ENCODE measurements at places on chromosomes 1 and 21.
A peak's percentile ranks its signal among the peaks of the same experiment; 100 is the strongest.

DNA sequence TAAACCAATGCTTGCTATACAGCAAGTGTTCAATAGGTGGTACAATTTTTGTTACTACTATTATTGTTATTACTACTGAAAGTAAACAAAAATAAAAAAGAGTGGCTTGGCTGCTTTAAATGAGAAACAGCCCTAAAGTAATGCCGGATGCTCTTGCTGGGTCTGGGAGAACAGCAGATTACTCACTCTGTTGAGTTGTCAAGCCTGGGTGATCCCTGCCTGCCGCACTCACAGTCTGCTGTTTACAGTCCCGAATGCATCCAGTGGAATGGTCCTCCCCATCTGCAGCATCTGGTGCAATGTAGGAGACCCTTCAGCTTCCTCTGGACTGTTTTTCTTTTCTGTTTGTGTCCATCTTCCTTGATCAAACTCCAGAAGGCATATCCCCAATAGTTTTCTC is 102.7 kb upstream of the IVNS1ABP start:
- DNase-seq: no peak

GRCh38 chr1:105632342-105633196 is 1423.9 kb upstream of the PRMT6 start:
- no peak for DNase-seq

DNA sequence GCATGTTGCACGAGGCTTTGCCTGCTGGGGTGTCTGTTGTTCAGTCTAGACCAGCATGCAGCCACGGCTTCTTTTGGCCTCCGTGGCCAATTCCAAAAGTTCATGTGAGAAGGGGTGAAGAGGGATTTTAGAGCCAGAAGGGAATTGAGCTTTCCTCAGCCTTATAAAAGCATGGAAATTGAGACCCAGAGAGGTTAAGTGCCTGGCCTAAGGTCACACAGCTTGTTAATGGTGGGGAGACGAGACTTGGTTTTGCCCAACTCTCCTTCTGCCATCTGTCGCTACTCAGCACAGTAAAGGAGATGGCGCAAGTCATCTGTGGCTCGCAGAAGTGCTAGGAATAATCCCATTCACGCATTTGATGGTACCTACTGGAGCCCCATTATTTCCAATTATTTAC is 25.7 kb downstream of the ZBTB18 start:
- DNase-seq: no peak

- no peak for DNase-seq
Measured at GRCh38 chr1:203631946-203632345, 5.3 kb downstream of the ATP2B4 start.

- DNase-seq: peak; percentile 96
Measured at GRCh38 chr1:9835758-9836631, 12.2 kb upstream of the CLSTN1 start.

DNA sequence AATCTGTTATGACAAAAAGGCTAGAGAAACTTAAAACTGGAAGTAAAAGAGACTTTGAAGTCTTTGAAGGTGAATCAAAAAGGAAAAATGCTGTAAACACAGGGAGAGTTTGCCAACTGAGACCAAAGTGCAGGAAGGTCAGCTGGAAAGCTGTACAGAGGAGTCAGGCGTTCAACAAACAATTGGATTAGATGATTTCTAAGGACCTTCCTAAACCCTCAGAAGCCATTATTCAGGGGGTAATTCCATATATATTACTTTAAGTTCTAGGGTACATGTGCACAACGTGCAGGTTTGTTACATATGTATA is 156.8 kb downstream of the ZBTB18 start:
- no peak for DNase-seq

- peak; percentile 78 for DNase-seq
Measured at GRCh38 chr1:198575798-198576641, 35.5 kb upstream of the ATP6V1G3 start.

DNA sequence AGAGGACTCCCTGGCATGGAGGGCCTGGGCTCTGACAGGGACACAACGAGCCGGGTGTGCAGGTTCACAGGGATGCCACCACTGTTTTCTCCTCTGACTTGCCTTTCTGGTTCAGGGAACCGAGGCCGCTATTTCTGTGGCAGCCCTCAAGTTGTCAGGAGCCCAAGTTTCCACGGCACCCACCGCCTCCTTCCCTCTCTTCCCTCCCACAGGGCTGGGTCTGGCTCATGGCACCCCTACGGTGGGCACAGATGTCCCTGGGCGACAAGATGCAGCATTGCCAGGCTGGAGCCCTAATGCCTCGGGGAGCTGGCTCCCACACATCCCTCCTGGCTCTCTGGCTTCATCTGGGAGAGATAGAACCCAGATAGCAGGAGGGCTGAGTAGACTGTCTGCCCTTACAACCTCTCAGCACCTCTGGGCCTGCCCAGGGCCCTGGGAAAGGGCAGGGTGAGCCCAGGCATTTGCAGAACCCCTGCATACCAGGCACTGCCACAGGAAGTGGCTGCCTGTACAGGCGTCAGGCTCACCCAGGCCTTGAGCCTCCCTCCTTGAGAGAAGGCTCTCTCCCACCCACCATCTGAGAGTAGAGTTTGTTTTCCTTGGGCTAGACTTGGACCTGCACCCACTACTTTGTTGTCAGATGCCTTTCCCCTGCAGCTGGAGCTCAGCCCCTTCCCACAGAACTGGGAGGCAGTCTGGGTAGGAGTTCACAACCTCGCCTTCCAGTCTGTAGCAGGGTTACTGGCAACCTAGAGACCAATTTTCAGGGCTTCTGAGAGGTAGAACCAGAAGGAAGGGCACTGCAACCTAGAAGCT is 20.5 kb downstream of the KCNC4 start:
- no peak for DNase-seq

GRCh38 chr1:164673584-164674214 is 114.7 kb downstream of the PBX1 start:
- DNase-seq: no peak

- peak; percentile 78 for DNase-seq
Measured at GRCh38 chr1:8351693-8352470, 34.0 kb downstream of the SLC45A1 start.

GRCh38 chr1:231885209-231885854 is 258.7 kb downstream of the DISC1 start:
- no peak for DNase-seq

GRCh38 chr1:84944767-84945486 is 51.9 kb upstream of the LPAR3 start:
- peak; percentile 88 for DNase-seq

- DNase-seq: no peak
Measured at GRCh38 chr1:236705771-236706170, 19.5 kb downstream of the ACTN2 start.

- DNase-seq: no peak
Measured at GRCh38 chr1:241424480-241424971, 67.5 kb upstream of the RGS7 start.

DNA sequence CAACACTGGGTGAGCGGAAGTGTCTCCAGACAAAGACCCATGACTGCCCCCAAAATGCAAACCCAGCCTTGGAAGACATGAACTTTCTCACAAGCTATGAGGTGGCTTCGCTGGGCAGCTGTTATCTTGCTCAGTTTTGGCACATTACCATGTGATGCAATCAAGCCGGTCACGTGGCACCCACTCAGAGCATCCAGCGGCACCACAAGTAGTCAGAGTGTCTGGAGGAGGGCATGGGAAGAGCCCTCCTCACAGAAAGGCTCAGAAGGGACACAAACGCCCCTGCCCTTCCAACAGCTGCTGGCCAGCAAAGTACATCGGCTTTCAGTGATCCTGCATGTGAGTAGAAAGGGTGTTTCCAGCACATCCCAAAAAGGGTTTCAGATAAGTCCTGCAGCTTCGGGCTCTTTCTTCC is 145.5 kb upstream of the IRF2BP2 start:
- DNase-seq: peak; percentile 78

DNA sequence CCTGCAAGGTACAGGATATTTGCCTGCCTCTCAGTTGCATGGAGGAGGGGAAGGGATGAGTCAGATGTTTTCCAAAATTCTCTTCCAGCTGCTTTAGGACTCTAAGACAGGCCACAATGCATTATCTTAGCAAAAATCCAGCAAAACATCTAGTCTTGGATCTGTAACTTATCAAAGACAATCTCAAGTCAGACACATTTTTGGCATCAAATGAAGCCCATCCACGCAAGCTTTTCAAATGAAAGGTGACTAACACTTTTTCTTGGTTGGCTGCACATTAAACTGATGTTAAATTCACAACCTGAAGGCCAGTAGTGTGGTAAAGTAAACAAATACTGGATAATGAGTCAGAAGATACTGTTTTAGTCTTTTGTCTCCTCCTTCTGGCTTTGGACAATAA is 21.3 kb downstream of the FAM78B start:
- peak; percentile 36 for DNase-seq

GRCh38 chr21:43681650-43682049 is 22.3 kb downstream of the RRP1B start:
- peak; percentile 77 for DNase-seq

- DNase-seq: peak; percentile 27
Measured at GRCh38 chr1:229271448-229272159, 693 bp downstream of the RAB4A start.

DNA sequence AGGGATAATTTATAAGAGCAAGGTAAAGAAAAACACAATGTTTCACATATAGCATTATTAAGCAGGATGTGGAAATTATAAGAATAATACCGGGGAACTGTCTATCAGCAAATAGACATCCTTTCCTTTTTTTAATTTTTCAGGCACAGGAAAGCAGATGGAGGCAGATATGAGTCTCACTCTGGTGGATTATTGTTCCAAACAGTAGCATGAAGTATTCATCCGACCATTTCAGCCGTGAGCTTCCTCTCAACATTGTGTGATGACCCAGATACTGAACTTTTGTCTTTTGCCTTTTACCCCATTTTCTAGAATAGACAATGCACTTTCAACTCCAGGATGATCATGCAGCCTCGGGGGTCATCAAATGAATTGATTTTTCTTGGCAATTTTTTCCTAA is 599.8 kb downstream of the ADGRL2 start:
- DNase-seq: no peak

DNA sequence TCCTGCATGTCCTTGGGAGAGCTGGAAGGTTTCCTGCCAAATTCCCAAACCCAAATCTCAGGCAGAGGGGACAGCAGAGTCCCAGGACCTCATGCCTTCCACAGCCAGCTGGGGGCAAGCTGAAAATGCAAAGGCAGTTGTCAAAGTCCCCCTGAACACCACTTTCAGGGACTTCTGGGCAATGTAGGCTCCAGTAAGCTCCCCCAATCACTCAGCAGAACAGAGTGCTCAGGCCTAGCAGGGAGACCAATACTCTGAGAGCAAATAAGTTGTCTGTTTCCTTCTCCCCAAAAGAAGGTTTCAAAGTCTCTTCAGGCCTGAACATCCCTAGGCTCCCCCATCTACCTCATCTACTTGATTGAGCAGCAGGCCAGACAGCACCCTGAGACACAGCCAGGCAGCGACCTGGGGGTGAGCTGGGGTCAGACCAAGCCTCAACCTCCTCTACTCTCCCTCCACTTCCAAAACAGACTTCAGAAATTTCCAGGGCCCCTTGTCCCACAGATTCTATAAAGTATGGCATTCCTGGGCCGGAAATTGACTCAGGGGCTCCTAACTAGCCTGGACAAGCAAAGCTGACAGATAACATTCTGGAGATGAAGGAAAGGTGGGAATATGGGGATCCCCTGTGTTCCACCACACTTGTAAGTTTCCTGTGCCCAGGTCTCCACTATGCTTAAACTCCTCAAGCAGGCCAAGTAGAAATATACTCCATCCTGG is 1.9 kb downstream of the SLC9A1 start:
- peak; percentile 82 for DNase-seq

GRCh38 chr1:220702733-220703270 is 12.6 kb downstream of the C1orf115 start:
- no peak for DNase-seq

- DNase-seq: no peak
Measured at GRCh38 chr1:229597877-229598276, 28.0 kb downstream of the TAF5L start.

DNA sequence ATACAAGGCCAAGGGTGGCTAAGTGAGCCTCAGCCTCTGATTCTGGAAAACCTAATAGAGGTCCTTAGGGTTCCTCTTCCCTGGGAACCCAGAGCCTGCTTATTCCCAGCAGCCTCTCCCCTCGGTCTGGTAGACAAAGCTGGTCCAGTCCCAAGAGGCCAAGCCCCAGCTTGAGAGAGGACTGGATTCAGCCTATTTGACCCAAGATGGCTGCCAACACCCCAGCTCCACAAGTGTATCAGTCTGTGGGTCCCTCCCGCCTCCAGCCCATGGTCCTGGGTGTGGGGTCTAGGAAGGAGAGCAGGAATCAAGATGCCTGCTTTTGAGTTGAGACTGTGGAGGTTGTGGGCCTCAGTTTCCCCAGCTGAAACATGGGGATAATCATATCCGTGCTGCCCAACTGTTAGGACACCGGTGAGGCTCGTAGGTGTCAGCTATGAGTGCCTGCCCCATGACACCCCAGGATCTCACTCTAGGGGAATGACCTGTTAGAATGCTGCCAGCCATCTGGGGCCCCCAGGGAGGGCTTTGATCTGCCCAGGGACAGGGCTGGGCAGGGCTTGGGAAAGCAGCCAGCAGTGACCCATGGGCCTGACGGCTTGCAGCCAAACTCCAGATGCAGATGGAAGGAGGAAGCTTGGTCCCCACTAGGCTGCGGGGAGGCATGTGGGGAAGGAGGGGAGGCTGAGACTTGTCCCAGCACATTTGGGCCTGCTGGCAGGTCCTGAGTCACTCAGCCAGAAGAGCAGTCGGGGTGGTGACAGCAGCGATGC is 45.4 kb downstream of the NUAK2 start:
- peak; percentile 77 for DNase-seq

- no peak for DNase-seq
Measured at GRCh38 chr1:208115924-208116640, 128.1 kb downstream of the PLXNA2 start.

DNA sequence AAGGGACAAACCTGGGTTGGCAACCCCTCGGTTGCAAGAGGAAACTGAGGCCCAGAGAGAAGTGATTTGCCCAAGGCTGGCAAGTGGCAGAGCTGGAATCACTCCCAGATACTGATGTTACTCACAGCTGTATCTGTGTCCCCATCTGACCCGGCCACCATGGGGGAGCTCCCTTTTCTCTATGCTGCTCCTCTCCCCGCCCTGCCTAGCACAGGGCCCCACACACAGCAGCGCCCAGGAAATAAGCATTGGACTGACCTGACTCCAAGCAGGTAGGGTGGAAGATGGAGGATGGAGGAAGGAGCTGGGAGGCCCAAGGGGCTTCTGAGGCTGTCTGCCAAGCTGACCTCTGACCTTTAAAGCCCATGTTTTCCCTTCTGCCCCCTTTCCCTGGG is 3.0 kb upstream of the FBLIM1 start:
- no peak for DNase-seq

DNA sequence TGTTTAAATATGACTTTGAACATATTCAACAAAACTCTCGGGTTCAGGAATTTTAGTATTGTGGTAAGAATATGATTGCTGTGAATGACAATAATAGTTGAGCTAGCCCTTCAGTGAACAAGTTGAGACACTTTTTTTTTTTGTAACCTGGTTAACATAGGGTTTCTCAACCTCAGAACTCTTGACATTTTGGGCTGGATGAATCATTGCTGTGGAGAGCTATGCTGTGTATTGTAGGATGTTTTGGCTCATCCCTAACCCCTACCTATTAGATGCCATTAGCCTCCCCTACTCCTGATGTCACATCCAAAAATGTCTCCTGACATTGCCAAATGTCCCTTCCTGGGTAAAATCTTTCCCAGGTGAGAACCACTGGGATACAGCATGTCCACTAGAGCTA is 113.7 kb downstream of the RUNX1 start:
- DNase-seq: peak; percentile 79
